T follicular helper cell (primary cell): ENCODE measurements at places on chromosomes 12 and 14.

- DNase-seq, result no peak
Measured at GRCh38 chr12:5546616-5547015, 114.7 kb downstream of the NTF3 start.

- DNase-seq, result no peak
Measured at GRCh38 chr14:61630399-61631044, 64.8 kb upstream of the HIF1A start.

DNA sequence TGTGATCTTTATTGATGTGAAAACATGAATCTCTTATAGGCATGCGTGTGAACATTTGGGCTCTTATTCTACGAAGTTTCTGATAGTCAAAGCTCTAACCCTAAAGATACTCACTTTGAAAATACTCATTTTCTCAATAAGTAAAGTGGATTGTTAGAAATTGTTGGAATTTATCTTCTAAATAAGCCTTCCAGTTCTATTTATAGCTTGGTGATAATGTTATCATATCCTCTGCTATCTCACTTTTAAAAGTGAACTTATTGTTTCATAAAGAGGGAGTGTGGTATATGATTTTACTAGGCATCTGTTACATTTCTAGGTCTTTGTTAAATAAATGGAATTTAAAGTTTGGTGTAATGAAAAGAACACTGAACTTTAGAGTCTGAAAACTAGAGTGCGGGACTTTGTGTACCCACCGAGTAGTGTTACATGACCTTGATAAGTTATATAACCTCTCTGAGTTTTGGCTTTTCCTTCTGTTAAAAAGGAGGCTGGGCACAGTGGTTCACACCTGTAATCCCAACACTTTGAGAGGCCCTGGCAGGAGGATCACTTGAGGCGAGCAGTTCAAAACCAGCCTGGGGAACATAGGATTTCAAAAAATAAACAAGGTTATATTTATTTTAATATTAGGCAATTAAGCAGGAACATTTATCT lies 13.6 kb downstream of the USP15 start:
- no peak for DNase-seq

GRCh38 chr12:49126852-49127763 lies 4.1 kb downstream of the TUBA1B start:
- no peak for DNase-seq

DNA sequence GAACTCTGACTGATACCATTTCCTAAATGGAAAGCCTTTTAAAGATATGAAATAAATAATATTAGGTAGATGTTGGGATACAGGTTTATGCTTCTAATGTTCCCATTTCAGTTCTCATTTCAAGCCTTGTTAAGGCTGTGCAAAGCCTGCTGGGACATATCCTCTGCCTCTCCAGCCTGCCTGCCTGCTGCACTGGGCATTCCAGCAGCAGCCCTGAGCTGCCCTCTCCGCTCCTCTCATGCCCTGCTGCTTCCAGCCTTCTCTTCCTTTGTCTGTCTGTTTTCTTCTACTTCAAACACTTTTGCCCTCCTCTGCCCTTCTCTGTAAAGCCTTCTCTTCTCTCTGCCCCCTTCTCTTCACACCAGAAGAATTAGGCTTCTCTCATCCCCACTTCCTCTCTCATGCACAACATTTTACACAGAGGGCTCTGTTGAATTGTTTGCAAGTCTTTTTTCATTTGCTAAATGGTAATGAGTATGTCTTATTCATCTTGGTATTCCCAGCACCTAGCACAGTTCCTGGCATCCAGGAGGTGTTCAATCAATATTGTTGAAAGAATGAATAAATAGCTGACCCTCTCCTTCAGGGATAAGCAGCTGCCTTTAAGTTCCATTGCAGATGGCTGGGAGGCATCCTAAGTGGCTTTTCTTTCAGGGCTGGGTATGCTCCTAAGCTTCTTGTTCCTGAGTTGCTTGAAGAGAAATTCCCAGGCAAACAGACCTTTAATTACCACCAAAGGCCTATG lies 292.3 kb downstream of the TMEM117 start:
- DNase-seq, result no peak

- DNase-seq, result no peak
Measured at GRCh38 chr14:71063351-71063750, 156.1 kb downstream of the PCNX1 start.

GRCh38 chr14:81517798-81518398 lies 15.8 kb downstream of the SEL1L start:
- DNase-seq, result no peak

DNA sequence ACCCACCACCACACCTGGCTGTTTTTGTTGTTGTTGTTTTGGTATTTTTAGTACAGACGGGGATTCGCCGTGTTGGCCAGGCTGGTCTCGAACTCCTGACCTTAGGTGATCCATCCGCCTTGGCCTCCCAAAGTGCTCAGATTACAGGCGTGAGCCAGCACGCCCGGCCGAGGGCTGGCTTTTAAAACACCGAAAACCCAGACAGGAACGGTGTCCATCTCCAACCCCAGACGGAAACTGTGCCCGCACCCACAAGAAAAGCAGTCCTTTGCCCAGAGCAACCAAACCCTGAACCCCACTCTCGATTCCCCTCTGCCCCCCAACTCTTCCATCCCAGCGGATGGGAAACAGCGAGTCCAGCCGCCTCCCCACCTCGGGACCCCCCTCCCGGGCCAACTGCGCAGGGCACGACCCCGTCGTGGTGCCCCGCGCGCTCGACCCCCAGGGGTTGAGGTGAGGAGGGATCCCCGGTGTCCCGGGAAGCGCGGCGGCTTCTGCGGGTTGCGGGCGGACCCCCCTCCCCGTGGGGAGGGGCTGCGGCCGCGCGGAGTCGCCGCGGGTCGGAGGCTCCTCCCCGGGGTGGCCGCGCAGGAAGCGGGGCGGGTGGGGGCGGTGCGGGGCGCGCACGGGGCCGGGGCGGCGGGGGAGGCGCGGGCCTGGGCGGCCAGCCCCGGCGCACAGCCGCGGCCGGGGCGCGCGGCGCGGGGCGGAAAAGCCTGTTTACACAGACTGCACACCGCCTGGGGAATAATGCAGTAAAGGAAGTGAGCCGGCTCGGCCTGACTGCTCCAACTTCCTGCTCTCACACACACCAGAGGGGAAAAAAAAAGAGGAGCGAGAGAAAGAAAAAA lies at the start of gene ELK3:
ELK3 (plus strand) TSS at position 651 of the 851 bp plus-strand sequence.
- DNase-seq, result peak; percentile 47

DNA sequence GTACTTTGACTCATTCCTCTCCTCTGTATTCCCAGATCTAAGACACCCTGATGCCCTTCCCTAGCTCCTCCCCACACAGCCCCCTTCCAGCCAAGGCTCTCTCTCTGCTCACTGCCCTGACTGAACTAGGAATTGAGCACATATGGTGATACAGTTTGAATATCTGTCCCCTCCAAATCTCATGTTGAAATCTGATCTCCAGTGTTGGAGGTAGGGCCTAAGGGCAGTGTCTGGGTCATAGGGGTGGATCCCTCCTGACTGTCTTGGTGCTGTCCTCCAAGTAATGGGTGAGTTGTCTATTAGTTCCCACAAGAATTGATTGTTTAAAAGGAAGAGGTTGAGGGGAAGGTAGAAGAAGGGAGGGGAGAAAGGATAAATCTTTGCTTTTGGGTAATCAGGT lies 17.4 kb downstream of the CMKLR1 start:
- DNase-seq, result no peak

DNA sequence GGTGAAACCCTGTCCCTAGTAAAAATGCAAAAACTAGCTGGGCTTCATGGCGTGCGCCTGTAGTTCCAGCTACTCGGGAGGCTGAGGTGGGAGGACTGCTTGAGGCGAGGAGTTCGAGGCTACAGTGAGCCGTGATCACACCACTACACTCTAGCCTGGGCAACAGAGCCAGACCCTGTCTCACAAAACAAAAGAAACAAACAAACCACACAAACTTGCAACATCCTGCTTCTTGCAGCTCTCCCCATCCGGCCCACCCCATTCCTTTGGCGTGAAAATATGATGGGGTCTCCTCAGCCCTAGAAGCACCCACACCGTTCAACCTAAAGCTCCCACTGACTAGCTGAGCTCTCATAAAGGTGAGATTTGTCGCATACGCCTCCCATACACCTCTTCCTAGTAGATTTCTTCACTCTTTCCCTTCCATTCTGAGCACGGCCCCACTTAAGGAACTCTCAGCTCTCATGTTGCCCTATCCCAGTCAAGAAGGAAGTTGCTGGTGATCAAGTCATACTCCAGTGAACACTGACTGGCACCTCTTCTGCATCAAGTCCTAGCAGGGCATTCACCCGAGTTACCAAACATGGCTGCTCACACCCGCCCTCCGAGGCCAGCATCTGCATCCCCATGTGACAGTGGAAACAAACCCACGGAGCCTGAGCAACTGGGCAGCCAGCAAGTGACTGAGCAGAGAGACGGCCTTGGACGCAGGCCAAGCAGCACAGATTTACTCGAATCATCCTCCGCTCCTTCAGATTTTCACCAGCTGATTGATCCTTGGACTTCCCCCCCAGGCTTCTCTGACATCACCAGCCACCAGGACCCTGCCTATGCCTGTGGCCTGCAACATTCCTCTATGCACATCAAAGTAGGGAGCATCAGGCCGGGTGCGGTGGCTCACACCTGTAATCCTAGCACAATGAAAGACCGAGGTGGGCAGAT lies 18.9 kb upstream of the CD27 start:
- no peak for DNase-seq

DNA sequence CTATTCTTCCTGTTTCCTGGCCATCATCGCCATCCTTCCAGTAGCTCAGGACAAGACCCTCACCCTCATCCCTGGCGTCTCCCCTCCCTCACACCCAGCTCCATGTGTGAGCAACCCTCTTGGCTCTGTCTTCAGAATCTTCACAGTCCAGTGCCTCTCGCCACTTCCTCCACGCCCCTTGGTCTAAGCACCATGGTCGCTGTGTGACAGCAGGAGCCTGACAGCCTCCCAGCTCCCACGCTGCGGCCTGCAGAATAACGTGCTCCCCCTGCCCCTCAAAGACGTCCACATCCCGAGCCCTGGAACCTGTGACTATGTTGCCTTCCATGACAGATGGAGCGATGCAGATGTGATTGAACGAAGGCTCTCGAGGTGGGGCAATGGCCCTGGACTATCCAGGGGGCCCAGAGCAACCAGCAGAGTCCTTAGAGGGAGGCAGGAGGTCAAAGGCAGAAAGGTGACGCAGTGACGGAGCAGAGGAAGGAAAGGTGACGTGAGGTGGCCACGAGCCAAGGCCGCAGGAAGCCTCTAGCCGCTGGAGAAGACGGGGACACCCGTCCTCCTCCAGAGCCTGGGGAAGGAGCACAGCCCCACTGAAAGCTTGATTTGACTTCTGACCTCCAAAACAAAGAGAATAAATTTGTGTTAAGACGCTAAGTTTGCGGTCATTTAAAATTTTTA lies 139.8 kb downstream of the CALM1 start:
- no peak for DNase-seq

GRCh38 chr12:113882690-113883089 lies 83.4 kb downstream of the RBM19 start:
- no peak for DNase-seq
